Activated naive CD4-positive, alpha-beta T cell treated with Interleukin-2 at 50 U/mL for 16 hours (primary cell): ENCODE measurements at places on chromosomes 1 and 21.

- DNase-seq: no peak
Measured at GRCh38 chr1:54124906-54125305, 27.9 kb downstream of the CDCP2 start.

GRCh38 chr1:20072771-20073170 is 2.8 kb downstream of the PLA2G5 start:
- DNase-seq: no peak

DNA sequence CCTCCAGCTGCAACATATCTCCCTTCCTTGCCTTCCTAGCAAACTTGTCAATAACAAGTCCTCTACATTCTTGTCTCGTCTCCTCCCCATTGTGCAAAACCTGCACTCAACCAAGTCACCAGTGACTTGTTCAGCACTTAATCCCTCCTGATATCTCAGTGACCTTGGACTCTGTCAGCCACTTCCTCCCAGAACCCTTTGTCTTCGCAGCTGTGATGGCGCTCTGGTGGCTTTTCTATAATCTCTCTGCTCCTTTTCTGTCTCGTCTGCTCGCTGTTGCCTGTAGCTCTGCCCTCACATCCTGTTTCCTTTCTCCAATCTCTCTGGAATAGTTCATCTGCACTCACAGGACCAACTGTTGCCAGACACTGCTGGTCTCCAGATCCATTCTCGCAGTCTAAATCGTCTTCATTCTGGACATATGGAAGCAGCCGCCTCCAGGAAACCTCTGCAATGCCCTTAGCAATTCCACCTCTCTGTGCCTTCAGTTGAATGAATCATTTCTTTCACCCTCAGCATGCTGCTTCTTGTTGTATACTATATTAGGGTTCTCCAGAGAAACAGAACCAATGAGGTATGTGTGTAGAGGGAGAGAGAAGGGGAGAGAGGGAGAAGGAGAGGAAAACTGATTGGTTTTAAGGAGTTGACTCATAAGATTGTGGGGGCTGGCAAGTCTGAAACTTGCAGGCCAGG is 17.4 kb upstream of the IFNAR2 start:
- no peak for DNase-seq

DNA sequence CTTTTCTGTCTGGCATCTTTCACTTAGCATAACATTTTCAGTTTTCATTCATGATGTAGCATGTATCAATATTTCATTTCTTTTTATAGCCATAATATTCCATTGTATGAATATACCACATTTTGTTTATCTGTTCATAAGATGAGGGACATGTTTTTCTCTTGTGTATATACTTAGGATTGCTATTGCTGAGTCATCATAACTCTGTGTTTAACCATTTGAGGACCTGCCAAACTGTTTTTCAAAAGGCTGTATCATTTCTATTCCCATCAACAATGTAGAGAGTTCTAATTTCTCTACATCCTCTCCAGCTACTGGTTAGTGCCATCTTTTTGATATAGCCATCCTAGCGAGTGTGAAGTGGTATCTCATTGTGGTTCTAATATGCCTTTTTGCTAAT is 26.2 kb downstream of the MPZL1 start:
- DNase-seq: no peak

DNA sequence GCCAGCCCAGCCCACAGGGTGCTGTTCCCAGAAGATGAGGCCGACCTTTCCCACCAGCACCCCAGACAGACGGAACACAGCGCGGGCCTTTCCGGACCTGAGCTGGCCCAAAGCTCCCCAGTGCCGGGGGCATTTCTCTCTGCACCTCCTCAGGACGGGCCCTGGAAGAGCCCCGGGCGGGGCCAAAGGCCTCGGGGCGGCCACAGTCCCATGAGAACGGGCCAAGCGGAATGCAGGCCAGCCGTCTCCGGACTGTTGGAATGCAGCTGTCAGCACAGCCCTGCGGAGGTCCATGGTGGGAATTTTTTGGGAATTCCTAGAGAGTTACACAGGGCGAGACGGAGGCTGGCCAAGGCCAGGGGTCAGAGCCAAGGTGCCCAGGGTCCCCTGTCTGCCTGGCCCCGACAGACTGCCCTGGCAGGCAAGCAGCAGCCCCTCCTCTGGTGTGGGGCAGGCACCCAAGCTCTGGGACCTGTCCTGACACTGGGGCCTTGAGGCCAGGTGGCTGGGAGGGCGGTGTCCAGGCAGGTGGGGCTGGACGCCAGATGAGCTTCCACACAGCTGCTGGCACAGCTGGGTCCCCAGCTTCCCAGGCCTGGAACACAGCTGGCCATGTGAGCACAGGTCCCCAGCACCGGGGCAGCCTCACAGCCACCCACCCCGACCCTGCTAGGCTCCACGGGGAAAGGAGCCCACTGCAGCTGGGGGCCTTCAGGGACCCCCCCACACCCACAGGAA is 63.0 kb downstream of the MEGF6 start:
- DNase-seq: no peak

- no peak for DNase-seq
Measured at GRCh38 chr1:87190402-87190801, 138.3 kb upstream of the LMO4 start.

- DNase-seq: no peak
Measured at GRCh38 chr21:17903029-17903806, 84.1 kb upstream of the C21orf91 start.

GRCh38 chr1:187871177-187871845 is 1042.6 kb downstream of the PLA2G4A start:
- DNase-seq: no peak

DNA sequence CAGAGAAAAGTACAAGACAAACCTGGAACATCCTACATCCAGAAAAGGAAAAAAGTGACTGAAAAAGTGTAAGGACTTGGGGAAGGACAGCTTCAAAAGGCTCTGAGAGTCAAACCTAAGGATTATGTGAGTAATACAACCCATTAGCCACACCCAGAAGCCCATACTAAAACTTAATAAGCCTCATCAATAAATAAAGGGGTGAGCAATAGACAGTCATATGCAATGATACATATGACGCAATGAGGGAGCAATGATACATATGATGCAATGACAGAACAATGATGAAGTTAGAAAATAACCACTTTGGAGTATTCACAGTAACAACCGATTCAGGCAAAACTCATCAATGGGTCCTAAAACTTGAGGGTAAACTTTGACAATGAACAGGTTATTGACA is 50.1 kb downstream of the BRWD1 start:
- DNase-seq: no peak

DNA sequence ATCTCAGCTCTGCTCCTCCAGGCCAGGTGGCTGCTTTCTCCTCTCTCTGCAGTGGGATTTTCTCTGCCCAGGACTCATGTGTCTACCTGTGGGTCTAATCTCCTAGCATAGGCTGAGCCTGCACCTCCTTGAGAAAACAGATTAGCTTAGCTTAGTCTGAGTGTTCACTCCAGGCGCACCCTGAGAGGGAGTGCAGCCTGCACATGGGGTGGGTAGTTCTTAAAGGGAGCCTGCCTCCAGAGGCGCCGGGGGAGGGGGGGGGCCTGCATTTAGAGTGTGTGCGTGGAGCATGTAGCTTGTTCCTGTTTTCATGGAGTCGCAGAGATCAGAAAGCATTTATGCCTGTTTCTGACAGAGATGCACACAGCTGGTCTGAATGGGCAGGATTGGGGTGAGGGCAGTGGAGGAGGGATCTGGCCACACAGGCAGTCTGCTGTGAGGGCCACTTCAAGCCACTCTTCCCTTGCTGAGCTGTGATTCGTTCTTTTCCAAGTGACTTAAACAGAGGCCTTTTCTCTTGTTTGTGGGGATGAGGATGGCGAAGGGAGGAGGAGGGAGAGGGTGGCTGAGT is 45.2 kb downstream of the GALNT2 start:
- no peak for DNase-seq

GRCh38 chr1:214044438-214045214 is 56.9 kb downstream of the PROX1 start:
- no peak for DNase-seq

DNA sequence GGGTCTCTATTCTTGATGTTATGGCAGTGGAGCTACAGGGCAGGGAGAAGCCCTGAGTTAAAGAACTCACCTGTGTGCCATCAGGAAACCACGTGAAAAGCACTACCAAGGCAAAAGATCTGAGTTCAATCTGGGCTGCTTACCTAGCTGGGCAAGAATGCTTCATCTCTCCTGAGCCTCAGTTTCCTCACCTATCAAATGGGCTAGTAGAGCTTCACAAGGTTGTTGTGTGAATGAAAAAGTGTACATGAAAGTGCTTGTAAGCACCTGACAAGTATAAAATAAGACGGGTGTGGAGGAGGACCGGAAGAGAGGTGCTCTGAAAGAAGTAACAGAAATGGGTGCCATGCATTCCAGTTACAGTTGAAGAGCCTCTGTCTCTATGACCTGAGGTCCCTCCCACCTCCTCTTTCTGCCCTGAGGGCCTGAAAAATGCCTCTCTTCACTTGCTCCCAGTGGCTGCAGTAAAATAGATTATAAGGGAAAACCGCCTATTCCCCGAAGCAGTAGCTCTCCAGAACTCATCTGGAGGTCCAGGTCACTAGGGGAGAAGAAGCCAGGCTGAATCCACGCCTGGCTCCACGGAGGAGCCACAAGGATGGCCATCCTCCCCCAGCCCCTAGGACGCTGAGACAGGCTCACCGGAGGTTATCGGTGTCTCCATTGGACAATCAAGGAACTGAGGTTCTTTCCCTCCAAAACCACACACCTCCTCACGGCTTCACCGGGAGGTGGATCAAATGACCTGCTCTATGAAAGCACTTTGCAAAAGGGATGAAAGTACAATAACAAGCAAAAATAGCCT is 1.4 kb downstream of the GPR161 start:
- no peak for DNase-seq

DNA sequence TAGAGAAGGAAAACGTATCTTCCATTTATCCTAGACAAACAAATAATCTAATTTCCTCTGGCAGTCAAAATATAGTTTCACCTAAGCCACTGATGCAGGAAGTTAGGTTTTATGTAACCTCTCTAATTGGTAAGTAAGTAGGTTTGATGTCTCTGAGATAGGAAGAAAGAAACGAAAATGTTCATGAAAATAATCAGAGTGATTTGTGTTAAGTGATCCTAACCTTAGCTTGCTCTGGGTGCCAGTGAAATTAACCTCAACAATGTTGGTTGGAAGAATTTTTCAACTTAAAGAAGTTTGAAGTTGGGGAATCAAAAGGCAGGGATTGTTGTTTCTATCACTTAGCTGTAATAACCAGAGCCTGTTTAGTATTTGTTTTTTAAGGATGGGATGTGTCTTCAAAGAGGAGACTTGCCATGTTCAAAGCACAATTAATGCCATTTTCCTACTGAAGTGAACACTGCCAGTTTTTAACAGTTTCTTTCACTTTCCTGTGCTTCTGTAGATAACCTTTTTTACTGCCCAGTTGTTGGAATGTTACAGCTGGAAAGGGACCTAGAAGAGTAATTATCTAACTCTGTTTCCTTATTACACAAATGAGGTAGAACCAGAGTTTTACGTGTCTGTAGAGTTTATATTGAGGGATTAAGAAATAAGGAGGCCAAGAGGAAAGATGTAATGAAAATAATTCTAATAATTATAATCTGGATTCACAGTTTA is 18.4 kb downstream of the HIPK1 start:
- no peak for DNase-seq

GRCh38 chr1:239254999-239255398 is 131.4 kb upstream of the CHRM3 start:
- no peak for DNase-seq

- no peak for DNase-seq
Measured at GRCh38 chr1:54506594-54506993, 41.4 kb upstream of the ACOT11 start.

GRCh38 chr21:46063734-46064680 is 33.9 kb upstream of the COL6A2 start:
- no peak for DNase-seq

GRCh38 chr1:16046842-16047241 is 3.3 kb downstream of the CLCNKB start:
- DNase-seq: no peak

- DNase-seq: no peak
Measured at GRCh38 chr1:66730462-66730861, 21.8 kb upstream of the DYNLT5 start.

DNA sequence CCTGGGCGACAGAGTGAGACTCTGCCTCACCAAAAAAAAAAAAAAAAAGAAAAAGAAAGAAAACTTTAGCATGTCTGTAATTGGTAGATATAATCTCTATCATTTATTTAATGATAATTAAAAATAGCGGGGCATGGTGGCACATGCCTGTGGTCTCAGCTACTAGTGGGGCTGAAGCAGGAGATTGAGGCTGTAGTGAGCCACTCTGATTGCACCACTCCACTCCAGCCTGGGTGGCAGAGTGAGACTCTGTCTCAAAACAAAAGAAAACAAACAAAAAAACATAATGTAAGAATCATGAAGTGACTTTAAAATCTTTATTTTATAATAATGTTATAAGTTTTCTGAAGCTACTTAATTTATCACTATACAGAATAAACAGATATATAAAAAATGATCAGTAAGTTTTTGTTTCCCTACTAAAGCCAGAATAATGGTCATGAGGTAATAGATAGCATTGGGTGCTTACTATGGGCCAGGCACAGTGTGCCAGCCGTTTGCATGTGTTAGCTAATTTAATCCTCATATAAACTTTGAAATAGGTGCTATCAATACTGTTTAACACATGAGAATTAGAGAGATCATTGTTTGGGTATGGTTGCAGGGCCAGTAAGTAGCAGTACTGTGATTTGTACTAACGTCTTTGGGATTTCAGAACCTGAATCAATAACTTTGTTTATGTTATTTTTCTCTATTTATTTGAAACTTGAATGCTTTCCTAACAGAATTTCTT is 23.8 kb downstream of the CLIC4 start:
- DNase-seq: no peak

DNA sequence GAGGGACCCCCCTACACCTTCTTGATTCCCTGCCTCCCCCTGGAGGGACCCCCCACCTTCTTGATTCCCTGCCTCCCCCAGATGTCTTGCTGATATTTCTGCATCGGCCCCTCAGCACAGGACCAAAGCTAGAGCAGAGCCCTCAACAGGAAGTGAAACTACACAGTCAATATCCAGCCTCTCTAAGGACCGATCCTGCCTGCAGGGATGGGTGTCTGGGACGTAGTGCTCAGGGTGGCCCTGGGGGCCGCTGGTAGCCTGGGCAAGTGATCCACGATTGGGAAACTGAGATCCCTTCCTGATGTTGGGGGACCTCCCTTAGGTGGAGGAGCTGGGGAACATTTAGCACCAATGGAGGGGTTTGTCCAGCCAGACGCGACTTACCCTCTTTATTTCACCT is 3.9 kb upstream of the LEFTY2 start:
- no peak for DNase-seq

- no peak for DNase-seq
Measured at GRCh38 chr21:35231090-35231489, 182.0 kb upstream of the RUNX1 start.

DNA sequence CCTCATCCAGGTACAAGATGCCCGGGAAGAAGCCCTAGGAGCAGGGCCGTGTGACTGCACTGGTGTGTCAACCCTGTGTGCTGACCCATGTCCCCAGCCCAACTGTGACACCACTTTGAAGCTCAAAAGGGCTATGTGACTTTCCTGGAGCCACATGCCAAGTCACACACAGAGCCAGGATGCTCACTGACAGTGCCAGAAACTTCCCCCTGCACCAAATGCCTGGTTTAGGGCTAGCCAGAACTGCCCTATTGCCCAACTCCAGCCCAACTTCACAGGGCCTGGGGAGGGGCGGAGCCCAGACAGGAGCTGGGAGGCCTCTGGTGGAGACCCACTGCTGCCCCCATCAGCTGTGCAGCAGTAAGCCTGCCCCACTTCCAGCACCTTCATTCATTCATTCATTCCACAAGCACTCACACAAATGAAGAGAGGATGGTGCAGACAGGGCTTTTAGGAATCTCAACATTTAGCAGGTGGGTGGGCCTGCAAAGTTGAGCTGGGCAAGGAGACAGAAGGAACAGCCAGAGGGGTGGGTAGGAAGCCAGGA is 36.7 kb downstream of the KCNQ4 start:
- no peak for DNase-seq

GRCh38 chr1:67532452-67533216 is 102.4 kb upstream of the SERBP1 start:
- DNase-seq: no peak
